Suppressor macrophage (primary cell): ENCODE measurements at places on chromosomes 13 and 19.

GRCh38 chr19:14632286-14632685 lies 42.4 kb downstream of the ADGRE3 start:
- peak; percentile 67 for DNase-seq

DNA sequence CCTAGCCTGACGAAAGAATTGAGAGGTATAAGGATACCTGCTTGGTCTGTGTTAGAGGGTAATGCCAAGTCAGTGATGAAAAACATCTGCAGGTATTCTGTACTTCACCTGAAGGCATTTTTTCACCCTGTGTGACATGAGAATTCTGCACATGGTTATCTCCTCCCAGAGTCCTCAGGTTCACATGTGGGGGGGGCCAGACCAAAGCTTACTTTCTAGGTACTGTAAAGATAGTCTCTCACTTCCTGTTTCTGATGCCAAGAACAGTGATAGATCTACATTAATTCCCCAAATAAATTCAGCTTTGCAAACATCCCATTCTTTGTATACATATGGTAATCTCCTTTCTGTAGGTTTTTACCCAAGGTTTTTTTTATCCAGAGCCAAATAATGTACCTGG lies 53.4 kb downstream of the GPC6 start:
- no peak for DNase-seq

- peak; percentile 90 for DNase-seq
Measured at GRCh38 chr13:114067381-114067885, 65.0 kb downstream of the RASA3 start.

DNA sequence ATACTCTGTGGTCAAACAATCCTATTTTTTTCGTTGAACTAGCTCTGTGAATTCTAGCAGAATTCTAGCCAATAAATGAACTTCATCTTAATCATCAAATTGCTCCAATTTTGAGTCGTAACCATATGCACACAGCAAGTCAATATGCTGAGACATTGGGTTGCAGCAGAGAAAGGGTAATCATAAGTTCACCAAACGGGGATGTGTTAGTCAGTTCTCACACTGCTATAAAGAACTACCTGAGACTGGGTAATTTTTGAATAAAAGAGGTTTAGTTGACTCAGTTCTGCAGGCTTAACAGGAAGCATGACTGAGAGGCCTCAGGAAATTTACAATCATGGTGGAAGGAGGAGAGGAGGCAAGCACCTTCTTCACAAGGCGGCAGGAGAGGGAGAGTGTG lies 67.7 kb upstream of the ABCC4 start:
- no peak for DNase-seq

- DNase-seq: no peak
Measured at GRCh38 chr13:45206340-45206739, 5.5 kb upstream of the KCTD4 start.

GRCh38 chr13:21075379-21076249 lies 14.2 kb upstream of the LATS2 start:
- peak; percentile 35 for DNase-seq

DNA sequence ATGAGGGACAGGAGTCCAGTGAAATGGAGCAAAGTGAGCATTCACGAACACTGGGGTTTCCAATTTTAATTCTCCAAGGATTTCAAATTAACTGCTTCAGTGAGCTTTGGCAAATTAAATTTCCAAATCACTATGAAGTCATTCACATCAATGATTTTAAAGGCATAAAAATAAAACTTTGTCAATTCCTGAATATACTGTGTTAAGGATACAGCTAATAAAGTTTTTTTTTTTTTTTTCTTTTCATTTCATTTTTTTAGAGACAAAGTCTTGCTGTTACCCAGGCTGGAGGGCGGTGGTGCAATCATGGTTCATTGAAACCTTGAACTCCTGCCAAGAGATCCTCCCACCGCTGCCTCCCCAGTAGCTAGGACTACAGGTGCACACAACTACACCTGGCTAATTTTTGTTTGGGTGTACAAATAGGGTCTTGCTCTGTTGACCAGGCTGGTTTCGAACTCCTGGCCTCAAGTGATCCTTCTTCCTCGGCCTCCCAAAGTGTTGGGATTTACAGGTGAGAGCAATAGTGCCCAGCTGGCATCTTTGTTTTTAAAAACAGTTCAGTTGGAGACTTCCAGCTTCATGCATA lies 21.9 kb downstream of the RBM26 start:
- DNase-seq: no peak

GRCh38 chr19:48830088-48830487 lies 6.2 kb downstream of the HSD17B14 start:
- DNase-seq: no peak

DNA sequence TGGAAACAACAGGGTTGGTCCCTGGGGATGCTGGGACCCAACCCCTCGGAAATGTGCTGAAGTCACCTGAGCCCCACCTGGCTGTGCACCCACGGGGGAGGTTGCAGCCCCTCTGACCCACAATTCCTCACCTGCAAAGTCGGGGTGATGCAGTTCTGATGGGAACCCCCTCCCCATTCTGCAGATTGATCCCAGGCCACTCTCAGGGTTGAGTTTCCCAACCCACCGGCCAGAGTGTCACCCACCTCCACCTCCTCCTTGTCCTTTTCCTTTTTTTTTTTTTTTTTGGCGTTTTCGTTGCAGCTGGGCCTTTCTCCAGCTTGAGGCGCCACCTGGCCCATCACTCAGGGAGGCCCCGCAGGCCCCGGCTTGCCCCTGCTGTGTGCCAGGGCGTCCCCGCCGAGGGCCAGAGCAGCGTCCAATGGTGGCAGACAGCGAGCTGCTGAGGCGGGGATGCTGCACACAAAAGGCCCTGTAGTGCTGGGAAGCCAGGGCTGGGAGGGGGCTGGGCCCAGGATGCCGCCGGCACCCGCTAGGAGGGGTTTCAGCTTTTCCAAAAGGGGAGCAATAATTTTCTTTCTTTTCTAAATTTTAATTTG lies 4.6 kb downstream of the PIK3R2 start:
- peak; percentile 1 for DNase-seq

DNA sequence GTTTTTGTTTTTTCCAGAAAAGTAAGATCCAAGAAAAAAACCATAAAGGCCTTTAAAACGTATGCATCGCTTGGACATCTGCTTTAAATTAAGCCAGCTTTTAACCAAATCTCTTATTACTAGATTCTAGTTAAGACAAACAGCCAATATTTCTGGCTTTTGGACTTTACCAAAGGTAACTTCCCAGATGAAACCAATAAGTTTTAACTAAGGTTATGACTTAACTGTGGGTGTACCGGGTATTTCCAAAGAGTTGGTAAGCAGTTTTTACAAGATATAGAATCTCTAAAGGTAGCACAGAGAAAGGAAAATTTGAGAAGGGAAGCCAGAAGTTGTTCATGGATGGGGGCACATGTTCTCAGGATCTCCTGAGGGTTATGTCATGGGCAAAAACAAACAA lies 34.0 kb downstream of the CEACAM1 start:
- no peak for DNase-seq

- DNase-seq: no peak
Measured at GRCh38 chr13:96200810-96201209, 110.9 kb downstream of the HS6ST3 start.
